ENCODE measurements at places on chromosomes 1 and 21.

GRCh38 chr1:215888159-215888558 is 321.1 kb downstream of the KCTD3 start:
- no peak for DNase-seq

- peak; percentile 22 for DNase-seq
Observed at GRCh38 chr1:247281001-247281574, 25.2 kb downstream of the VN1R5 start.

DNA sequence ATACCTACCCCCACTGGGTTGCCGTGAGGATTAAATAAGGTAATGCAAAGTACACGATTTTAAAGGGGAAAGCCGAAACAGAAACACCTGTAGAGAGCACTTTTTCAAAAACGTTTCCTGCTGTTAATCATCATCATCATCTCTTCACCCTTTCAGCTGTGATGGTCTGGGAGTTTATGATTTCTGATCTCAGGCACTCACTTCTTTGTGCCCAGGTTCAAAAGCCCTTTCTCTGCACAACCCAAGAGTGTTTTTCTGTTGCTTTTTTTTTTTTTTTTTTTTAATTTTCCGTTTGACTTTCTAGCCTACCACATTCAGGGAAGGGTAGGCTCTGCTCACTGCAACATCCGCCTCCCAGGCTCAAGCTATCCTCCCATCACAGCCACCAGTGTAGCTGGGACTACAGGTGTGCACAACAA is 936 bp upstream of the UBXN11 start:
- no peak for DNase-seq

DNA sequence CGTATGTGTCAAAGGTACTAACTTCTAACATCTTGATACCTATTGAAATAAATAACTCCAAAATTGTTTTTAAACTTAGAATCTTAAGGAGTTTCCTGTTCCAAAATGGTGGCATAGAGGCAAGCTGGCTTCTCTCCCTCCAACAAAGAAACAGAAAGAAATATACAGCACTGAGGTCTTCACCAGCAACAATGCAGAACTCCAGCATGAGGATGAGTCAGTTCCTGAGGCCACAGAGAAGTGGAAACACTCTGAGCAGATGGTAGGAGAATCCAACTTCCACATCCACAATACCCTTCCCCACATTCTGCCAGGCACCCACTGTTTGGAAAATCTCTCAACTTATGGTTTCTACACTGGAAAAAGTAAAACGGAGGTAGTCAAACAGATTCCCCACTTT is 12.2 kb upstream of the PPIH start:
- DNase-seq = peak; percentile 1

GRCh38 chr1:204417074-204417997 is 5.7 kb upstream of the PPP1R15B start:
- peak; percentile 100 for DNase-seq

GRCh38 chr1:46611691-46612221 is 4.9 kb downstream of the MOB3C start:
- DNase-seq = peak; percentile 59

DNA sequence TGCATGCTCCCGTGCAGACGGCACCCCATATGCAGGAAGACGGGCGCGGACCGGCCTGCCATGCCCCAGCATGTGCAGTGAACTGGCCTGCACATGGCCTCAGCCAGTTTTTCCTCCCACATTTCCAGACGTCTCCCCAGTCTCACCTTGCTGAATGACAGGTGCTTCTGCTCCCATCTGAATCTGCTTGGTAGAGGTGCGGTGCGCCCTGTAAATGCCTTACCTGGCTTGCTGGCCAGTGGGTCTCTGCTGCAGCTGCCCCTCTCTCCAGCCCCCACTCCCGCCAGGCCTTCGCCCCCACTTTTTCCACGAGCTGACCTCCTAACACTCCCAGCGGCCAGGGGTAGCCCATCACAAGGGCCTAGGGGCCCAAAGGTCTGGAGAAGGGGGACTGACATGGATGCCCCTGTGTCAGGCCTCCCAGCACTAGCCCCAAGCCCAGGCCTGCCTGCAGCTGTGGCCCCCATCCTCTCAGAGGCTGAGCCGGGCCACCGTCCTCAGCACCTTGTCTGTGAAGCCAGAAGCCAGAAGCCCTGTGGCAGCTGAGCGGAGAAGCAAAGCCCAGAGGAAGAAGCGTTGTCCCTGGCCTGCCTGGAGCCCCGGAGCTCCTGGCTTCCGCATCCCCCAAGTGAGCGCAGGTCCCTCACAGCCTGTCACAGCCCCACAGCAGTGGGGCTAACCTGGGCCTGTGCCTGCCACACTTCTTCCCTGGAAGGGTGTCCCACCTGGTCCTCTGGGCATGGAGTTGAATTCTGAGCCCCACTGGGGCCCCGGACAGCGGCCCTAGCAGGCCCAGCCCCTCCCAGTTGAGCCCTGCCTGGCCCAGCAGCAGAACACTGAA is 3.7 kb upstream of the SLC19A1 start:
- DNase-seq = no peak

GRCh38 chr1:91830242-91831131 is 55.5 kb downstream of the TGFBR3 start:
- peak; percentile 94 for DNase-seq

All from EH (cell line).